ENCODE measurements at places on chromosomes 13 and 19.

- no peak for DNase-seq
Observed at GRCh38 chr19:7913652-7914051, 978 bp upstream of the TGFBR3L start.

DNA sequence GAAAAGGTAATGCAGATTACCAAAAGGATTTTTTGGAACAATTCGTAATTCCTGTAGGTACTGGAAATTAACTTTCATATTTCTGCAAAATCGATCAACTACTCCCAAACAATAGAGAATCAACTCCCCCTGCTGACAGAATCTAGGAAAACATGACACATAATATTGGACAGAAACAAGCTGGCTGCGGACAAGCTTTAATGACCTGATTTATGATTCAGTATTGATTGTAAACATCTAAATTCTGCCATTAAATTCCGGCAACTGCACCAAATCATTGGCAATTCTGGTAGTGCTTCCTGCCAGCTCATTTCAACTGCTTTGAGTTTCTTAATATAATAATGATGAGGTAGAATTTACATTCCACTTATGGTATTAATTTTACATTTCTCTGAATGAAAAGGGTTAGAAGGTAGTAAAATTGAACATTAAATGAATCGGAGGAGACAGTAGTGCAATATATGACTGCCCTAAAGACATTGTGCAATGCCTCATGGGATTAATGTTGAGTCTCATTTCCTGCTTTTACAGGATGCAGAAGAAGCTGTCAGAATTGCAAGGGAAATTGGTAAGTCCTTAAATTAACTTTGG is 146.5 kb downstream of the PCCA start:
- no peak for DNase-seq

GRCh38 chr19:10158071-10158470 is 36.7 kb downstream of the DNMT1 start:
- DNase-seq = no peak

- DNase-seq = no peak
Observed at GRCh38 chr19:5590151-5590864, 22.6 kb upstream of the TINCR start.
